ENCODE measurements at places on chromosomes 1 and 21. TPM values are rescaled to one million over a fixed set of nuclear protein-coding genes. Genes with fewer than 3 reads are reported as not detected.

Gene WNT2B
- total RNA-seq, result 4.7 TPM

Gene NPPB
- not detected for total RNA-seq

Gene SELP
- 1.4 TPM for total RNA-seq

Gene SPRR2E
- 16.7 TPM for total RNA-seq

Gene TYW3
- 13.1 TPM for total RNA-seq

Gene CR1L
- 1.6 TPM for total RNA-seq

Gene LCE7A
- not detected for total RNA-seq

Gene AADACL3
- total RNA-seq, result 6.1 TPM
